Activated CD8-positive, alpha-beta memory T cell treated with anti-CD3 and anti-CD28 coated beads for 48 hours (primary cell): ENCODE measurements at places on chromosomes 4 and X.

- no peak for DNase-seq
Measured at GRCh38 chrX:45794995-45795337, 594.3 kb upstream of the DIPK2B start.

DNA sequence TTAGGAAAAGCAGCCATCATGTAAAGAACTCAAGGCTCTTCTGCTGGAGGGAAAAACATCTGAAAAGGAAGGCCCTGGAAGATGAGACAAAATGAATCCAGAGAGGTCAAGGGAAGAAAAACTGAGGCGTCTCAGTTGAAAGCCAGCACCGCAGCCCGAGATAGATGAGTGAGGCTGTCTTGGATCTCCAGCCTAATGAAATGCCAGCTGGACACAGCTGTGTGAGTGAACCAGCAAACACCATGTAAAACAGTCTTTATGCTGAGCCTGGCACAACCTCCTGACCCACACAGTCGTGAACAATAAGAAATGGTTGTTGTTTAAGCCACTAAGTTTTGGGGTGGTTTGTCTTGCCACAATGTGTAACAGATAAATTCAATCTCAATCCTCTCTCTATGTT lies 48.6 kb upstream of the RASL11B start:
- DNase-seq = no peak

DNA sequence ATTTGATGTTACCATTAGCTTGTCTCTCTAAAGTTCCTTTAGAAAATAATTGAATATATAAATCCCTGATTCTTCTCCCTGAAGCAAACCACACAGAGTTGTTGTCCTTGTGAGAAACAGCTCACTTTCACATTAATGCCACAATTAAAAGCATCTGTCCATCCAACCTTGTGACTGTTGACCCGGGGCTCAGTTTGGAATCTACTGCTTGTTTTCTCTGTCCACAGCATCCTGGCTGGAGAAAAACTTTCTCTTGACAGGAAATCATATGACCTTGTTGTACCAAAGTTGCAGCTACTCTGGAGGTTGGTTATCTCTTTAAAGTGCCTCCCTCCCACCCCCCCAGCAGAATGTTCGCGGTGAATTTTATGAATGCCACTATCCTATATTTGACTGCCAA lies 3.1 kb downstream of the PRKG2 start:
- DNase-seq = no peak

- no peak for DNase-seq
Measured at GRCh38 chr4:4532371-4533154, 9.3 kb downstream of the STX18 start.

- no peak for DNase-seq
Measured at GRCh38 chrX:115031989-115032388, 14.6 kb upstream of the IL13RA2 start.
